ENCODE measurements at places on chromosomes 6 and 20.

DNA sequence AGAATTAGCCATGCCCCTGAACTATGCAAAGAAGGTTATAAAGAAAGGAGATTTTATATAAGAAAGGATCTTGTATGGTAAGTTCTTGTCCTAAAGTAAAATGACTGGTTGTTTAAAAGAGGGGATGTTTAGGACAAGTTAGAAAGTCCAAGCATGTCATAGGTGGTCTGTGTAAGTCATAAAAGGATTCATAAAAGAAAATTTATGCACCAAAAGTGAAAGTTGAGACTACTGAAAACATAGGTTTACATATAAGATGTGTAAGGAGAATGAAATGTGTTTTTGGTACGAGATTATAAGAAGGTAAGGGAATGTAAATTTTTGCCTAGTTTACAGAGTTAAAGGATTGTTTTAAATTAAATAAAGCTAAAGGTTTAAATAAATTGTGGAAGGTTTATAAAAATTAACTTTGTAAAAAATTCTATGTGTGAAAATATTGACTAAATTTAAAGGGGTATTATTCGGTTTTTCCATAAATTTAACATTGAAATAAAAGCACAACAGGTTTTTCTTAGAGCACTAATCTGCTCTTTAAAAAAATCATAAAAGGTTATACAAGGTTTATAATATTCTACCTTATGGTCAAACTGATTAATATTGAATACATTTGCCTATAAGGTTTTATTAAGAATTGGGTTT, 93.6 kb upstream of the UST start:
- no peak for DNase-seq

GRCh38 chr20:63361519-63362435, 628 bp upstream of the CHRNA4 start:
- DNase-seq: no peak

DNA sequence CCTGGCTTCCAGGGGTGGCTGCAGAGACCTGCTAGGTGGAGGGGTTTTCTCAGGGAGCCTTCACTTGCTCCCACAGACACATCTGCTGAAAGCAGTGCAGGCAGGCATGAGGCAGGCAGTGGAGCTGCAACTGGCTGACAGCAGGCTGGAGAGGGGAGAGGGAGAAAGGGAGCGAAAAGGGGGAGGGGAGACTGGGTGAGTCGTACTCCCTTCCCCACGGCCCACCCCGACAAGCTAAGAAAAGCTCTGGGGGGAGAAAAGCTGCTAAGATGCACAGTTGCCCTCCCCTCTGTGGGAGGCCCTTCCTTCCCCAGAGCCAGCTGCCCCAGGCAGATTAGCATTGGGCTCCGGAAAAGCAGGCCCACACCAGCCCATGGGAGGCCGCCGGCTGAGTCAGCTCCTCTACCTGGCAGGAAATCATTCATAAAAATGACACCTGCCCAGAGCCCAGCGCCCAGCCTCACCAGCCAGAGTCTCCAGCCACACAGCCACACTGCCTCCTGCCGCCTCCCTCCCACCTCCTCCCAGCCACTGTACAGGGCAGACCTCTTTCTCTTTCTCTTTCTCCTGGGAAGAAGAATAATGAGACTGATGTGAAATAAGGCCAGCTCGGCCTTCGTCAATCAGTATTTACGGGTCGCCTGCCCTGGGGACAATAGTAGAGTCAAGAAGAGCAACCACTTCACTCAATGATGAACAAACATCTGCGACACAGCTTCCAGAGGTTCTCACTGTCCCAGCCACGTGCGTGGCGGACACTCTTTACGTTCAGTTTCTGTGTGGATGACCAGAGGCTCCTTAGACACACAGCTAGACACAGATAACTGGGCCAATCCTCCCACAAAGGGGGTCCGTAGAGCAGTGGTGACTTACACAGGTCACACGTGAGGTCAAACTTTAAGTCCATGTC, 7.7 kb upstream of the C20orf203 start:
- no peak for DNase-seq

GRCh38 chr6:14932485-14933182, 313.2 kb upstream of the JARID2 start:
- DNase-seq: no peak

GRCh38 chr6:101462576-101462975, 69.1 kb downstream of the GRIK2 start:
- no peak for DNase-seq

GRCh38 chr6:83038246-83038645, 27.4 kb downstream of the UBE3D start:
- no peak for DNase-seq

DNA sequence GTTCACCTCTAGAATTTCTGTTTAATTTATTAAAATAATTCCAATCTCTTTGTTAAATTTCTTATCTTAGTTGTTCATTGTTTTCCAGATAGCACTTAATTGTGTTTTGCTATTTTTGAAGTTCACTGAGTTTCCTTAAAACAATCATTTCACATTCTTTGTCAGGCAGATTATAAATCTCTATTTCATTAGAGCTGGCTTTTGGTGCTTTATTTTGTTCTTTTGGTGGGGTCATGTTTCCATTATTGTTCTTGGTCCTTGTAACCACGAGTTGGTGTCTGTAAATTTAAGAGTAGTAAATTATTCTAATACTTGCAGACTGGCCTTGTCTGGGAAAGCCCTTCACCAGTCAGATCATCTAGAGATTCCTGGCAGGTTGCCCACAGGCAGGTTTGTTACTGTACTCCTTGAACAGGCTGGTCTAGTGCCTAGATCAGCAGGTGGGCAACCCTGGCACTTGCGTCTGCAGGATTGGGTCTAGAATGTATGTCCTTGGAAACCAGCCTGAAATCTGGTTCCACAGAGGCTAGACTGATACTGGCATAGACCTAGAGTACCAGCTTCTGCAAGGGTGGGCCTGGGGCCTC, 110.4 kb downstream of the ADGB start:
- no peak for DNase-seq

GRCh38 chr6:25175681-25176080, 103.5 kb upstream of the CARMIL1 start:
- DNase-seq: no peak

DNA sequence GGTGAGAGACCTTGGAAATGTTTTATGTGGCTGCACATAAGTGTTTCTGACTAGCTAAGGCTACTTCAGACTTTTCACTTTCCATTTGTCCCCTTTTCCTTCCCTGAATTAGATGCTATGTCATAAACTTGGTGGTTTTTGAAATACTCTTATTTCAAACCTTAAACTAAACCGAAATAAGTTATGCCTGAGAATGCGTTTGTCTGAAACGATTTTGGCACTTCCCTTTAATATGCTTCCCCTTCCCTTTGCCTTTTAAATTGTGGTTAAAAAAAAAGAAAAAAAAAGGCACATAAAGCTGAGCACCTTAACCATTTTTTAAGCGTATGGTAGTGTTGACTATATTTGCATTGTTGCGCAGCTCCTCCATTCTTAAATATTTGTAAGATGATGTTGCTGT, 14.3 kb downstream of the ZNF451 start:
- DNase-seq: no peak

GRCh38 chr6:148830614-148831013, 83.8 kb downstream of the UST start:
- no peak for DNase-seq

GRCh38 chr6:40188931-40189330, 254.7 kb upstream of the MOCS1 start:
- no peak for DNase-seq

All from cortex of kidney (tissue), 1 donor.